ENCODE measurements at places on chromosomes 7 and 10. TPM values are rescaled to one million over a fixed set of nuclear protein-coding genes. Genes with fewer than 3 reads are reported as not detected.

The SFTPD gene
- polyA plus RNA-seq = 233 TPM

- DNase-seq = peak; percentile 77
- peak overlapping the region; percentile 81 for H3K4me3 ChIP-seq
- peak overlapping the region; percentile 99 for H3K27ac ChIP-seq
- no peaks in the 10 kb centered on the region for H3K36me3 ChIP-seq
- no peaks in the 10 kb centered on the region for H3K27me3 ChIP-seq
Measured at GRCh38 chr7:26199301-26200037, 1.1 kb downstream of the HNRNPA2B1 start.

The CYP26C1 gene
- polyA plus RNA-seq = 0.06 TPM

DNA sequence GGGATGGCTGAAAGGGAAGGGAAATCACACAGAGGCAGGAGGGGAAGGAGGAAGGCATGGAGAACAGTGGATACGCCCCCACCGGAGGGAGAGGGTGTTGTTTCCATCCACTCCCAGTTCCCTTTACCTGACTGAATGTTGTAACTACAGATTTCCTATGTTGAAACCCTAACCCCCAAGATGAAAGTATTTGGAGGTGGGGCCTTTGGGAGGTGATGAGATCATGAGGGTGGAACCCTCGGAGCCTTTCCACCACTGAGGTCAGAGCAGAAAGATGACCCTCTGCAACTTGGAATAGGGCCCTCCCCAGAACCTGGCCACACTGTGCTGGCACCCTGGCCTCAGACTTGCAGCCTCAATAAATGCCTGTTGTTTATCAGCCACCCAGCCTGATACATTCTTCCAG is 48.6 kb upstream of the CNPY1 start:
- H3K4me3 ChIP-seq = no peak overlapping the region
- H3K36me3 ChIP-seq = no peaks in the 10 kb centered on the region
- peak; percentile 47 for DNase-seq
- peaks cover 7% of the 10 kb centered on the region for H3K4me1 ChIP-seq
- H3K27me3 ChIP-seq = no peaks in the 10 kb centered on the region

GRCh38 chr7:111268941-111269340 is 178.0 kb downstream of the LRRN3 start:
- no peak overlapping the region for H3K4me3 ChIP-seq
- no peak overlapping the region for H3K27ac ChIP-seq
- H3K4me1 ChIP-seq = peaks cover 7% of the 10 kb centered on the region
- DNase-seq = no peak
- H3K36me3 ChIP-seq = no peaks in the 10 kb centered on the region
- no peaks in the 10 kb centered on the region for H3K27me3 ChIP-seq

Data from hepatocyte (in vitro differentiated cells).